Hematopoietic multipotent progenitor cell treated with erythropoietin and hydrocortisone succinate and interleukin-3 and kit ligand, for 15 days (in vitro differentiated cells): ENCODE measurements at places on chromosomes 6 and 20.

- DNase-seq, result no peak
Observed at GRCh38 chr6:160088784-160089533, 32.7 kb upstream of the SLC22A1 start.

- DNase-seq, result no peak
Observed at GRCh38 chr20:6178537-6178936, 55.7 kb upstream of the FERMT1 start.

GRCh38 chr6:122754191-122754731, 25.3 kb upstream of the FABP7 start:
- DNase-seq, result no peak

DNA sequence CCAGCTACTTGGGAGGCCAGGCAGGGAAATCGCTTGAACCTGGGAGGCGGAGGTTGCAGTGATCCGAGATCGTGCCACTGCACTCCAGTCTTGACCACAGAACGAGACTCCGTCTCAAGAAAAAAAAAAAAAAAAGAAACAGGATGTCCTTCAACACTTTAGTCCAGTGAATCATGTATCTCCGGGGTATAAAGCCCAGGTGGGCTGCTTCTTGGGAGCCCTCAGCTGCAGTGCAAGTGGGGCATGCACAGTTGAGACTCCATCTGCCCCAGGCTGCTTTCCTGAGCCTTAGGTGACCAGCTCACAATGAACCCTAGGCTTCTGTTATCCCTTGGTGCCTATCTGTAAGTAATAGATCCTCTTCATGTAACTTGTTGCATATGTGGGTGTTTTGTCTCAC, 187.1 kb upstream of the RNF24 start:
- no peak for DNase-seq

DNA sequence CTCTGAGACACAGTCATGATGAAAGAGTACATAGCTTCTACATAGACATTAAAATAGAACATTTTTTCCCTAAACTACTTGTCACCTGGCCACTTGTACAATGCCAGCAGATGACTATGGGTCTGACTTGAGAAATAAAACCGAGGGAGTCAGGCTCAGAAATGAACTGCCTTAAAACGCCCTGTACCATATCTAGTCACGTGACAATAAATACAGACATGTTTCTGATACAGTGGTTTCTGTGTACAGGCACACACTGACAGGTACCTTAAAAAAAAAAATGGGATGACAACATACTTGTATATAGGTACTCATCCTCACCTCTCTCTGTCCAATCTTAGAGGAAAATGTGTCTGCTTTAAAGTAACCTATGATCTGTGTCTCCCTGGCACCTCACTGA, 144.1 kb downstream of the SH3BGRL2 start:
- DNase-seq, result no peak

DNA sequence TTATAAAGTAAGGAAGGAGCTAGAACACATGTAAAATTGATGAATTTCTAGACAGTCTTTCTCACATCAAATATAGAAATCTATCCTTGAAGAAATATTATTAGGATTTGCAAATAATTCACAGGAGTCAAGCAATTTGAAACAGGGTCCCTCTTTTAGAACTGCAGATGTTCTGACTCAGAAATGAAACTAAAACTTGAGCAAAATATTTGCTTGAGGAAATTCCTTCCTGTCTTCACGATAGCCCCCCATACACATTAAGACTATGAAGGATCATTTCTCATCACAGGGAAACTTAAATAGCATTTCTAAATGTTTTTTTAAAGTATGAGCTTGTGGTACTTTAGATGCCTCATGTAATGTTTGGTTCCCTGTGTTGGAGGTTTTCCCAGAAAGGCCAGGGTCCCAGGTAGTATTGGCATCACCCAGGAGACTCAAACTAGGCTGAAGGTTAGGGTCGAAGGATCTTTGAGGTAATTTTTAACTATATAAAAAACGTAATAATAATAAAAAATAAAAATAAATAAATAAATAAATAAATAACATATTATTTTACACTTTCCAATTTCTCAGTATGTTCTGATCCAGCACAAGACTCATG, 144.0 kb upstream of the TBX18 start:
- no peak for DNase-seq

DNA sequence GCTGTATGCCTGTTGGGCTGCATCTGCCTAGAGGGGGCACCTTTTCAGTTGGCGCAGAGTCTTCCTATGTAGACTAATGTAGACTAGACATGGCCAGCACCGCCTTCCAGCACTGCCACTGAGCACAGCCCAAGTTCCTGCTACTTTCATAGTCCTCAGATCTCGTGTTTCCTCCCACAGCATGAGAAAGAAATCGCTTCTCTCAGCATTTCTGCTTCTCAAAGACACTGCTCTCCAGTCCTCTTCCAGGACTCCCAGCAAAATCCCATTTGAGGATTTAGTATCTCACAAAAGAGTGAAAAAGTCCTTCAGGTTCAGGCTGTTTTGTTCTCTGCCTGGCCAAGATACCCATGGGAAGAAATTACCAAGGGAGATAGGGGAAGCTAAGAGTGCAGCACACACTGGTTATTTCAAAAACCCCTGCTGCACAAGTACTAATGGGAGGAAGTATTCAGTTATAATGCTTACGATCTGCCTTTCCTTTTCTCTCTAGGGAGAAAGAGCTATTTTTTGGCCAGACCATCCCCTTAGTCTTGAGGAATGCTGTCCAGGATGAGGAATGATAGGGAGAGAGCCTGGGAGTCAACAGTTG, 35.7 kb downstream of the OGFRL1 start:
- no peak for DNase-seq

DNA sequence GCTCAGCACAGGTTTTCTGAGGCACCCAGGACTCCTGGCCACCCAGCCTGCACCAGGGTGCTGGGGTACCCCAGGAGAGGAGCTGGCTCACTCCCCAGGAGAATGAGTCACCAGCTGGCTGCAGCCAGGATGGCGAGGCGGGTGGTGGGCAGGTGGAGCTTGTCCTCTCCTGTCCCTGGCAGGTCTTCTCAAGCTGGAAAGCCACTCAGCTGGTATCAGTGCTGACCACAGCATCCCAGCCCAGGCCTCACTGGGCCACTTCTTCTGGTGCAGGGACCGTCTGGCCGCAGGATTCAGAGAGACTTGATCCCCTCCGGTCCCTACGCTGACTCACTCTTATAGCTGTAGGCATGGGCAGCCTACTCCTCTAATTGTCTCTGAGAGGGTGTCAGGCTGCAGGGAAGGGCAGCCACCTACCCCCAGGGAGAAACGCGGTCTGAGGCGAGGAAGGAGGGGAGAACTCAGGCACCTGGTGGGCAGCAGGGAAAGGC, 22.2 kb downstream of the TFEB start:
- no peak for DNase-seq

DNA sequence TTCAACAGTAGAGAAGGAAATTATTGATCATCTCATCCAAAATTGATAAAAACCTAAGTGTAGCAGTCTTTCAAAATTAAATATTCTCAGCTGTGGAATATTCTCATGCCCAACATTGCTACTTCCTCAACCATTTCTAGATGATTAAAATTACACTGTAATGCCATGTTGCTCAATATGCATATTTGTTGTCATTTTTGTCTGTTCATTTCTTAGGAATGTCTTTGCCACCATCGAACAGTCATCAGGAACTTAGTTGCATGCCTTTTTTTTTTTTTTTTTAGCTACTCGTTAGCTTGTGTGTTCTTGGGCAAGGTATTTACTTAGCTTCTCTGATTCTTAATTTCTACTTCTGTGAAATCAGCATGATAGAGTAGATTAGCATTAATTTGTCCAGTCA, 188.6 kb downstream of the DTNBP1 start:
- DNase-seq, result no peak

DNA sequence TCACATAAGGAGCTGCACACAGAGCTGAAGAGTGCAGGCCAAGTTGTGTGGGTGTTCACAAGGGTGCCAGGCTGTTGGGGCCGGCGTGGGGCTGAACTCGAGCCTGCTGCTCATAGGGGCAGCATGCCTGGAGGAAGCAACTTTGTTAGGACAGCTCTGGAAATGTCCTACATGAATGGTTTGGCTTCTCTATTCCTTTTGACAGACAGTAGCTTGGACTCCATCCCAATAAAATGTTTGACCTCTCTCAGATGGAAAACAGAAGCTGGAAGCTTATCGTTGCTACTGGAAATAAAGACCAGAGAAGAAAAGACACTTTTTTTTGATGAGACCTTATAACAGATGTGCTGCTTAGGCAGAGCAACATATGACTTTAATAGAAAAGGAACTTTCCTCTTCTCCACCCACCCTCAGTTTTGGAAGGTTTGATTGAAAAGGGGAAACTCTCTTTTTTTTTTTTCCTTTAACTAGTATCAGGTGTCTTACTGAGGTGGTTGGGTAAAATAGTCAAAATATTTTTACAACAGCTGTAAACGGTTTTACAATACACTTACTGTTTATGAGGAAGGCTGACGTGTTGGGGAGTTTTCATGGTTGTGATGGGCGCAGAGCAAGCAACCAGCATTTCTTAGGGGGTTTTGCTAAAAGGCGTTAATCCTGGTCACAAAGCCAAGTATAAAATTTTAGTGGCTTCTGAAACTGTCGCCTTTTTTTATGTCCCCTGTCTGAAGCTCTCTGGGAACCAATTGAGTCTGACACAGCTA, 80.7 kb upstream of the EEF1E1 start:
- DNase-seq, result no peak

GRCh38 chr20:43375591-43375990, 82.1 kb upstream of the SRSF6 start:
- DNase-seq, result no peak

- DNase-seq, result no peak
Observed at GRCh38 chr20:5890773-5891441, 59.4 kb downstream of the TRMT6 start.

GRCh38 chr20:19730706-19731105, 27.4 kb upstream of the RIN2 start:
- no peak for DNase-seq

- DNase-seq, result no peak
Observed at GRCh38 chr6:37809197-37809543, 10.4 kb upstream of the ZFAND3 start.

DNA sequence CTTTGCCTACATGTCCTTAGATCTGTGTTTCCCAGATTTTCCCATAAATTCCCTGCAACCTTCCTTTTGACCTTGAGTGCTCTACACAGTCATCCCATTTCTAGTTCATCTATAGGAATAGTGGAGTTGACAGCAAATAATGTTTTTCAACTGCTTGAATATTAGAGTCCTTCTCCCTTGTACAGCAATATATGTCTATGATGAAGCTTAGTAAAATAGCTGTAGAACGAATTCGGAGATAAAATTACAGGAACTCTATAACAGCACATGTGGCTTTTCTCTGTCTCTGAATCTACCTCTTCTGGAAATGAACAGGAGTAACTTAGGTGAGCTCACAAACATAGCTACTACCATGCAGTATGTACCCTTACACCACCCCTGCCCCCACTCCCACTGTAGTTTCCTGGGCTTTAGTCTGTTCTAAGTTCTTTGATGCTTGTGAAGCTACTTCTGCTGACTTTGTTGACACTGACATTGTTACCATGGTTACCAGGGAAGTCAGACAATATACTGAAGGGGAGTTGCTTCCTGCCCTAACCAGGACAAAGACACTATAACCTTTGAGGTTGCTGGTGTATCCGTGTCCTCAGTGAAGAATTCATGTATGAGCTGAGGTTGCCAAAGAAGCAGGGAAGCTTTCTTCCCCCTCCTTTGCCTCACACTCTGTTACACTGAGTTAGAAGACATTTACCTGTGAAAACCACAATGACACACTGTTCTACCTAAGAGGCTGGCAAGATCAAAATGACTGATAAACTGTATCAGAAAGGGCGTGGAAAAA, 35.8 kb upstream of the SHLD1 start:
- no peak for DNase-seq

GRCh38 chr6:33156561-33156960, 35.7 kb downstream of the COL11A2 start:
- no peak for DNase-seq

DNA sequence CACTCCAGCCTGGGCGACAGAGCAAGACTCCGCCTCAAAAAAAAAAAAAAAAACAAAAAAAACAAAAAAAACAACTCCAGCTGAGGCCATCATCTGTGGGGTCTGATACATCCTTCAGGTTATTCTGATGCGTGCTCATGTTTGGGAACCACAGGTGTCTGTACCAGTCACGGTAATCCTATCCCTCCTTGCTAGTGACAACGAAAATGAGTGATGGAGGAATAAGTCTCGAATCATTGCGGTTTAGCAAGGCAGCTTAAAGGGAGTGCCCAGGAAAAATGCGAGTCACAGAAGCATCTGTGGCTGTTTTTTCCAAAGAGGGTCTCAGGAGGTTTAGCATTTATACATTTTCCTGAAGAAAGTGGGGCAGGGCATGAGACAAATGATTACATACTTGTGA, 48.8 kb downstream of the MCUR1 start:
- no peak for DNase-seq

DNA sequence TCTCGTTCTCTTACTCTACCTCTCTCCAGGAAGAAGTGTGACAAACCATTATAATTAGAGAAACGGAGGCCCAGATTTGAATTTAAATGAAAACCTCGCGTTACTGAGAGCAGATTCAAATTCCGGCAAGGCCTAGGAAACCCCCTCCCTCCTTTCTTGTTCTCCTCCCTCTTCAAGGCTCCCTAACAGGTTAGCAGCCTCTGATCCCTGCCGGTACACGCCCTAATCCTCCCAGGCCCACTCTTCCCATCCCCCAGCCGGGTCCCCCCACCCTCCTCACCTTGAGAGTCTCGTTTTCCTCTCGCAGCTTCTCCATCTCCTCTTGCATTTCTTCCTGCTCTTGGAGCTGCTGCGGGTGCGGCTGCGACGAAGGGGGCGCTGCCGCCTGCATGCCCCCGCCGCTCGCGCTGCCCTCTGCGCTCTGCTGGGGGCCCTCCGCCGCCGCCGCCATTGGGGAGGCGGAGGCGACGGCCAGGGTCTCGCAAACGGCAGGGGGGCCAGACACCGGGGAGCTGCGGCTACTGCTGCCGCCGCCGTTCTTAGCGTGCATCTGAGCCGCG, 3.8 kb downstream of the MTCL3 start:
- no peak for DNase-seq

GRCh38 chr6:106546691-106547414, 82.4 kb downstream of the RTN4IP1 start:
- DNase-seq, result no peak

GRCh38 chr6:95923518-95923917, 92.3 kb upstream of the FUT9 start:
- DNase-seq, result no peak

- no peak for DNase-seq
Observed at GRCh38 chr6:69386426-69386825, 410.4 kb downstream of the LMBRD1 start.

DNA sequence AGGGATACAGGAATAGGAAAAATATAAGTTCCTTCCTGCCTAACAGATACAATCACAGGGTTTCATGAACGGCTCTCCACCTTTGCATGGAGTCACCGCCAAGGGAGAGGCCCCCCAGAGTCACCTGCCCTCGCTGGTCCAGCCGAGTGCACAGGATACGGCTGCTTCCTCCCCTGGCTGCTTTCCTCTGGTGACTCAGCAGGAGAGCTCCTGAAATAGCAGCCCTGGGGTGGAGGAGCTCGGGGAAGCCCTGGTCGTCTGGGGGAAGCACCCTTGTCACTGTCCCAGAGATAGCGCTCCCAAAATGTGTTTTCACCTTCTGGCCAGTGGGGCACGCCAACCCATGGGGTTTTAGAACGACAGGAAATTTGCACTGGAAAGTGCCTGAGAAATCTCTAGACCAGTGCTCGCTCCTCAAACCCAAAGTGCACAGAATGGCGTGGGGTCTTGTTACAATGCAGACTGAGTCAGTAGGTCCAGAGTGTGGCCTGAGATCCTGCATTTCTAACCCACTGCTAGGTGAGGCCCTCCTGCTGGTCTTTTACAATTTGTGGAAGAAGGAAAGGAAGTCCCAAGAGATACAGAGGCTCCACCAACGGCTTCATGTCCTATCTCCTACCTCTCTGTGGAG, 35.9 kb upstream of the FAM50B start:
- no peak for DNase-seq

- DNase-seq, result no peak
Observed at GRCh38 chr20:46774236-46774635, 64.8 kb downstream of the SLC2A10 start.
